Hippocampal formation (tissue), 2 donors: ENCODE measurements at places on chromosomes 6 and 20.

DNA sequence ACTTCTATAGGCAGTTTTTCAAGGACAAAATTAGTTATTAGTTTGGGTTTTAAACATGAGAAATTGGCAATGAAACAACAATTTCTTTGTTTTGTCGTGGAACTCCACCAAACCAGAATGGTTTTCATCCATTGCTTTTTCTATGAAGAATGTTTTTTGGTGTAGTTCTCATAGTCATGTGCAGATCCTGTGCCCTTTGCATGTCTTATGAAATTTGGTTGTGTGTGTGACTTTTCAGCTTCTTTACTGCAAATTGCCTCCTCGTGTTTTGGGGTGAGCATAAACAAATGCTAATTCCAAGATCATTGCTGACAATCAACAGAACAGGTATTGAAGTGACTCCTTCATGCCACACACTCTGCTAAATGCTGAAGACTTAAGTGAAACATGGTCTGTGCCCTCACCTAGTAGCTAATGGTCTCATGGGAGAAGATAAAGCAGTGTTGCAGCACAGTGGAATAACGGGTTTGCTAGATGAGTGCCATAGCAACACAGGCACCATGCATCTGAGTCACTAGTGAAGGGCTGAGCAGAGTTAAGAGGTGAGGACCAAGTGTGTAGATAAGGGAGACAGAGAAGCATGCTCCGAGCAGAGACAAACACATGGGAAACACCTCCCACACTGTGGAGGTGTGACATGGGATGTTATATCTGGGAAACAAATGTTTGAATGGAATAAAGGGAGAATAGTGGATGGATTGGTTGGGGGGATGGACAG is 120.0 kb downstream of the SLC16A10 start:
- no peak for DNase-seq

DNA sequence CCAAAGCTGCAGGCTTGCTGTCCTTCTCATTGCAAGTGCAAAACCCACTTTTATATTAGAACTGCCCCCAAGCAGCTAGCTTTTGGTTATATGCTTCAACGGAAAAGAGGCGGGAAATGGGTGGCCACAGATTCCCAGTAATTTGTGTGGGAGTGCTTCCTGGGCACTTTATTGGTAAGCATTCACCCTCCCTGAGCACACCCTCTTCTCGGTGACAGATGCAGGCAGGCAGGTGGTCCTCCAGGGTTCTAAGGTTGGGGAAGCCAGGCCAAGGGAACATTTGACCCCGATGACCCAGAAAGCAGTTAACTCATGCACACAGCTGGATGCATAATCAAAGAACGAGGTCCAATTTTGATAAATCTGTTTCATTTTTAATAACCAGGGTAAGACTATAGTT is 29.1 kb downstream of the PRDM1 start:
- DNase-seq: no peak

DNA sequence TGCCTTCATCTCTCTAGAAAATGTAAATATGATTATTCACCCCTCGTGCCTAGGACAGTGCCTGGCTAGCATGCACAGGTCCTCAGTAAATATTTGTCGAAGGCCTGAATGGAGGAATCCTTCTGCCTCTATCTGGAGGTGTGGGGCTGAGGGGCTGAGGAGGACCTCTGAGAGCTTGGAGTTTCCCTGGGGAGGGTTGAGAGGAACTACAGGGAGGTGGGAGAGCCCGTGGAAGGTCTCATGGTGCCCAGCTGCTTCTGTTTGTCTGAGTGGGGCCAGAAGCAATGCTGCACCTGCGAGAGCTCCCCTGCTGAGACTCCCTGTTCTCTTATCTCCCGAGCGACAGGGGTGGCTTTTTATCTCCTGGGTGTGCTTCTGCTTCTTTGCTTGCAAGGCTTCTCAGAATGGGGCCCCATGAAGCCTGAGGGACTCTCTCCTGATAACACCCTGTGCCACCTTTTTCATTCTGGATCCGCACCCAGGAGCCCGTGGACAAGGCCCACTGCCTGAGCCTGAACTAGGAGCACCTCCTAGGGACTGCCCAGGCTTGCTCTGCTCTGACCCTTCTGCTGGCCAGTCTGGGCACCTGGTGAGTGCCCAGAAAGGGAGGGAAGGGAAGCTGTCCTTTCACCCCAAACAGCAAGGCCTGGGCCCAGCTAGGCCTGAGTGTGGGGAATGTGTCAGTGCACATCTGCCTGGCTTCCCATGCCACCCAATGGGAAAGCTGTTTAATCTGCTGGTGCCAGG is 2.4 kb downstream of the SLC29A1 start:
- DNase-seq: no peak

DNA sequence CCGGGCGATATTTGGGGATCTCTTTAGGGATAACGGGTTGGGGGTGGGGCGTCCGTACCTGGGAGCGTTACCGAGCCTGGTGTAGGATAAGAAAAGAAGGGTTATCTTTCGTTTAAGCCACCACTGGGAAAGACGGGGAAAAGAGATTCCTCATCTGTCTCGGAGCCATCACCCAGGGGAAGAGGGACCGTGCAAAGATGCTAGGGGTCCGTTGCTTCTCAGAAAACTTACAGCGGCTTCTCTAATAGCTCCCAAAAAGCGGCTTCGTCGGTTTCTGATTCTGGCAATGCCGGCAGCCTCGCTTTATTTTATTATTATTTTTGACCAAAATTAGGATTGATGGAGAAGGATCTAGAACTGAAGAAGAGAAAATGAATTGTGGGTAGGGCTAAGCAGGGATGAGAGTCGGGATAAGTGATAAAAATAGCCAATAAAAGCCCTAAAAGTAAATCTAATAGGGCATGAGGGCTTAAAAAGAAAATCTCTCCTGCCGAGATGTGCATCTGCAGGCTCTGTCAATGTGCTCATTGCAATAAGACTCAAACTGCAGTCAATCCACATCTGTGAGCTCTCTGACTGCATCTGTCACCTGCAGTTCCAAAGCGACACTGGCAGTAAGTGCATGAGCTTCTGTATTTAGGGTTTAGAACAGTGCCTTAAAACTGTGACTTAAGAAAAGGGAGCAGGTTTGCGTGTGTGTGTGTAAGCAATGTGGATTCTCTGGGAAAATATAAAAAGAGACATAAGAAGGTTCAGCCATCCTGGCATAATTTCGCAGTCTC is 801 bp downstream of the TBPL1 start:
- DNase-seq: no peak

DNA sequence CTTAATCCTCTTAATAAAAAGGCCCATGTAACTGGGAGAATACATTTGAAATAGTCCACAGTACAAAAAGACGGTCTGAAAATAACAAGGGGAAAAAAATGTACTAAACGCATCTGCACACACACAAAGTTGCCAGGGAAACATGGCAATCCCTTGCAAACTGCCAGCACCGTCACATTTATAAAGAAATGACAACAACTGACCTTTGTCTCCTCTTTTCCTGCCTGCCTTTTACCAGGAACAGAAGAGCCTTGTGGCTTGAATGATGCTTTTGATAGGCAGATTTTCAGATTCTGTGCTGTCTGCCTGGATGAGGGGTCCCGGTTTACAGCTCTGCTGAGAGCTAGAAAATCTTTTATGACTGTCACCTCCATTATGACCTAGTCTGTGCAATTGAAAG is 308.6 kb upstream of the ZFP64 start:
- no peak for DNase-seq

GRCh38 chr6:45092135-45092534 is 236.0 kb upstream of the RUNX2 start:
- no peak for DNase-seq

GRCh38 chr20:15227102-15227501 is 889.7 kb upstream of the FLRT3 start:
- DNase-seq: no peak

- no peak for DNase-seq
Observed at GRCh38 chr6:20711518-20711917, 177.3 kb downstream of the CDKAL1 start.

- DNase-seq: no peak
Observed at GRCh38 chr20:34242879-34243278, 1.7 kb downstream of the ASIP start.
